ENCODE measurements at places on chromosomes 7 and 10.

DNA sequence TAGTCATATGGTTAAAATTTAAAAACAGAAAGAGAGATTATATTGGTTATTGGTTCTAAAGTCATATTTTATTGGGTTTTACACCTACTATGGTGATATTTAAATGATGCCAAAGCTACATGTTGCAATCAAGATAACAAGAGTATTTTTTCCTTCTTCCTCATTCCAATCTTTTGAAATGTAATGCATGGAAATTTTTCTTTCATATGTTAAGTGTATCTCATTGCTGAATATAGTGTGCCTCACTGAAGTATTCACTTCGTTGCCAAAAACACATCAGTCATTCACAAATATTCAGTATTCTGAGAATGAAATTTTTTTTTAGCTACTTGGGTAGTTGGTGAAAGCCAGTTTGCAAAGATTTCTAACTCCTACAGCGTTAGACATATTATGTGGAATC is 19.5 kb downstream of the HDAC9 start:
- no peak for DNase-seq

- DNase-seq, result no peak
These were observed 25.3 kb downstream of the FKBP6 start for GRCh38 chr7:73353243-73353642.

- DNase-seq, result peak; percentile 9
These were observed 72.7 kb downstream of the PLCE1 start for GRCh38 chr10:94066411-94066810.

DNA sequence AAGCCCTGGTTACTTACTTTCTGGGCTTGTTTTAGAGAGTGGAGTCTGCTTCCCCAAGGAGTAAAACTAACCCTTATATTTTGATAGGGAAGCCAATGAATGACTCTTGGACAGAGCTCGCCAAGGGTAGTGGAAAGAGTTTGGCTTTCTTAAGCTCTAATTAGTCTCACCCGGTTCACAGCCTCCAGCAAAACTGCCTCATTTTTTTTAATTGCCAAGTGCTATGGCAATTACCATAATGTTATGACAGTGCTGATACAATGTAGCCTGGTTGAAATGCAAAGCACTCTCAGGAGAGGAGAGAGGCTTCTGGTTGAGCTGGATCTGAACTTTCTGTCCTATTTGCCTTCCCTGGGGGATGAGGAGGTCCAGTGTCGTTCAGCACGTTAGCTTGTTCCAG is 376.1 kb upstream of the CHRM2 start:
- DNase-seq, result no peak

- no peak for DNase-seq
These were observed 172.2 kb downstream of the CDK14 start for GRCh38 chr7:90768301-90768700.

DNA sequence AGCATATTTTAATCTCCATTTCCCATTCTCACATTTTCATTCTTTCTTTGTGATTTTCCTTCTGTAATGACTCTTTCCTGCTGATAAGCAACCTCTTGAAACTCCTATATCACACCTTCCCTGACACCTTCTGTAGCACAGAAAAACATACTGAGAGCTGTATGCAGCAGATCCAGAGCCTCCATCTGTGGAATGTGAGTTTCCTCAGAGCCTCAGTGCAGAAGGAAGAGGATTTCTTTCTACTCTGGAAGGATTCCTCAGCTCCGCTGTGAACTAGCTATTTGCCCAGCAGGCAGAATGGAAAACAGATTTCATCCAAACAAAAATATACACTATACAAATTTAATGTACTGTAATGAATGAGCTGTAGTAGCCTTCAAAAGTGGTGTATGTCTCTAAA is 841.3 kb upstream of the ZWINT start:
- DNase-seq, result no peak

GRCh38 chr10:5764422-5765297 is 48.6 kb downstream of the GDI2 start:
- no peak for DNase-seq

GRCh38 chr7:48251766-48252165 is 80.5 kb downstream of the ABCA13 start:
- DNase-seq, result no peak

GRCh38 chr10:28580825-28581224 is 47.9 kb downstream of the WAC start:
- no peak for DNase-seq

DNA sequence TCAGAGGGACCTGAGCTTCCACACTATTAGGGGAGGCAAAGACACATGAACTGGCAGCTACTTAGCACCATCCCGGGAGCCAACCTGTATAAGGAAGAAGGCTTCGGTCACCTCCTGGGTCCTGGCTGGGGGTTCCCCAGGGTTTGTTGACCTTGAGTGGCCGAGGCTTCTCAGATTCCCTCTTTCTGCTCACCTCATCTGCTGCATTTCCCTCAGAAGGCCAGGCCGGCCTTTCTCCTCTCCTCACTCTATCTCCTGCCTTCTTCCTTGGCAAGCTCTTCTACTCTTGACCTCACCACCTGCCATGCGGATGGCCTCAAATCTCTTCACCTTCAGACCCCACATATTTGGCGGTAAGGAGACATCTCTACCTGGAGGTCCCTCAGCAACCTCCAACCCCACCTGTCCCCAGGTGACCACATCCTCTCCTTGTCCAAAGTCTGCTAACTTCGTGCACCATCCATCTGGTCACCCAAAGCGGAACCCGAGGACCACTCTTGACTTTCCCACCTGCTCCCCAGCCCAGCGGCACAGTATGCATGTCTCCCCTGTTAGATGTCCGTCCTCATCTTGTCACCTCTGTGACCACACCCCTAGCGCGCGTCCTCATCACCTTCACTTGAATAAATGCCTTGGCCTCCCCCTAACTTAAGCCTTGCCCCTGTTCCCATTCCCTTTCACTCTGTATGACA is 133.8 kb upstream of the UNC5B start:
- no peak for DNase-seq

GRCh38 chr10:89861584-89862301 is 160.4 kb downstream of the KIF20B start:
- DNase-seq, result no peak

GRCh38 chr10:123392182-123392963 is 238.2 kb downstream of the BUB3 start:
- DNase-seq, result no peak

DNA sequence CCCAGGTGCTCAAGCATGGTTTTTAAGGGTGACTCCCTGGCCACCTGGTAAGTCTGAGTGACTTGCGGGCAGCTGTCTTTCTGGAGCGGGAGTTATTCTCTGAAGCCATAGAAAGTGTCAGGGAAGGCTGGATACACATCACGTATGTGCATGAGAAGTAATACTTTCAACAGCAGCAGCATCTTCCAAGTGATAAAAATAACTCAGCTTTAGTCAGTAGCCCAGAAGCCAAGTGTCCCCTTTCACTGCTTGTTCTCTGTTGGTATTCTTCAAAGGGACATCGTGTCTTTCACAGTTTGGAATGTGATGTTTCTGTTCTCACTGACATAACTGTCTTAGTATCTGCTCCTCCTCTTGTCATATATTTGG is 97.6 kb downstream of the KIAA1217 start:
- no peak for DNase-seq

DNA sequence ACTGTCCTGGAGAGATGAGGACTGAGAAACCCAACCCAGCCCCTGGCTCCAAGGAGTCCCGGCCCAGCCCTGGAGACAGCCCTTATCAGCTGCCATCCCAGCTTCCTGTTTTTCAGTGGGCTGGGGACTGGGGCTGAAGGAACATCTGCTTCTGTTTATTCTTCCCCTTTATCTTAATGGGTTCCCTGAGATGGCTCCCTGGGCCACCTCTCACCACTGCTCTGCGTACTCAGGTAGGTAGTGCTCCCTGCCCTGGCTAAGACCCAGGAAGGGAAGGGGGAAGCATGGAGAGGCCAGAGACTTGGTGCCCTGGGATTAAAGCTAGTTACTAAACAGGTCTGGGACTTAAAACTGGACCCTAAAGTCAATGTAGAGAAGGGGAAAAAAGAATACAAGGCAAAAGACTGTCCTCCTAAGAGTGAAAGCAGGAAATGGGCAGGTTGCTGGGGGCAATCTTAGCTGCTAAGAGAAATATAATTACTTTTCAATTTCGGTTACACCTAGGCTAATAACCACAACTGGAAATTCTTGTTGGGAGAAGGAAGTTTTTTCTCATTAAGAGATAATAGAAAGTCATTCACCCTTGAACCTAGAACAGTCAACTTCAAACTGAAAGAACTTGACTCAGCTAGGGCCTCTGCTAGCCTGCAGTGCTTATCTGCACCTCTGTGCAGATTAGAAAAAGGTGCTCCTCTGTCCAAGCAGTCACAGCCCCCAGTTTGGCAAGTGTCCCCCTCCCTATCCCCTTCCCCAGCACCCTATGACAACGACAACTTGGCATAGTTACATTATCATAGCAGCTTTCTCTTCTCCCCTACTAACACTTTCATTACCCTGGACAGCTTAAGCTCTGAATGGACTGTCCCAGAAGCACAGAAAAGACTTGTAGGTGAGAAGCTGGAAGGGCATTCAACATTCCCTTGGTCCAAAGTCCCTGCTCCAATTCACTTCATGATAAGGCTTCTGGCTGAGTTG is 65.6 kb upstream of the KDM7A start:
- no peak for DNase-seq

- peak; percentile 67 for DNase-seq
These were observed 97.2 kb upstream of the DKK1 start for GRCh38 chr10:52216852-52217251.

- no peak for DNase-seq
These were observed 754 bp upstream of the PHYHIPL start for GRCh38 chr10:59175538-59176240.

DNA sequence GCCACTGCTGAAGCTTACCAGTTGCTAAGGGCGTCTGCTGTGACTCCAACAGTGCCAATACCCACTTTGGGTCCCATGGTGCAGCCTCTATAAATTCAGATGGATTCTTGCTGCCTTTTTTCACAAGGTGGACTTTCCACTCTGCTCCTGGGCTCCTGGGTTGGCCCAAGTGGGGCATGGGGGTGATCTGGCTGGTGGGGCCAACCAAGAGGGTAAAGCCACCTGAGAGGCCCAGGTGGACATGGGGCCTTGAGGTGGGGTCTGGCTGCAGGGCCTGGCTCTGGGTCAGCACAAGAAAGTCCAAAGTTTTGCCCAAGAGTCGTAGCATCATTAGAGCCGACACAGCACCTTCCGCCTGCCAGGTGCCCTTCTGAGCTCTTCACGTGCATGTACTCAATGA is 105.2 kb upstream of the KDM7A start:
- no peak for DNase-seq

DNA sequence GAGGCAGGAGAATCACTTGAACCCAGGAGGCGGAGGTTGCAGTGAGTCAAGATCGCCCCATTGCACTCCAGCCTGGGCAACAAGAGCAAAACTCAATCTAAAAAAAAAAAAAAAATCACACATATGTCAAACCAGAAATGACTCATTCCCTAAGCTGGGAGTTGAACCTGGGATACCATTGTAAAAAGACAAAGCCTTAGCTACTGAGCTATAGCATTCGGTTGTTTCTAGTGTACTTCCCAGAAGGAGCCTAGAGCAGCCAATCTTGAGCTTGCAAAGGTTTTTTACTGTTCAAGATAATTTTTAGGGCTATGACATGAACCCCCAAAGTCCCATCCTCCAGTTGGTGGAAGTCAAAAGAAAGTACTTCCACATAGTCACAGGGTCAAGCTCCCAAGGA is 87.9 kb downstream of the ZNF467 start:
- no peak for DNase-seq

DNA sequence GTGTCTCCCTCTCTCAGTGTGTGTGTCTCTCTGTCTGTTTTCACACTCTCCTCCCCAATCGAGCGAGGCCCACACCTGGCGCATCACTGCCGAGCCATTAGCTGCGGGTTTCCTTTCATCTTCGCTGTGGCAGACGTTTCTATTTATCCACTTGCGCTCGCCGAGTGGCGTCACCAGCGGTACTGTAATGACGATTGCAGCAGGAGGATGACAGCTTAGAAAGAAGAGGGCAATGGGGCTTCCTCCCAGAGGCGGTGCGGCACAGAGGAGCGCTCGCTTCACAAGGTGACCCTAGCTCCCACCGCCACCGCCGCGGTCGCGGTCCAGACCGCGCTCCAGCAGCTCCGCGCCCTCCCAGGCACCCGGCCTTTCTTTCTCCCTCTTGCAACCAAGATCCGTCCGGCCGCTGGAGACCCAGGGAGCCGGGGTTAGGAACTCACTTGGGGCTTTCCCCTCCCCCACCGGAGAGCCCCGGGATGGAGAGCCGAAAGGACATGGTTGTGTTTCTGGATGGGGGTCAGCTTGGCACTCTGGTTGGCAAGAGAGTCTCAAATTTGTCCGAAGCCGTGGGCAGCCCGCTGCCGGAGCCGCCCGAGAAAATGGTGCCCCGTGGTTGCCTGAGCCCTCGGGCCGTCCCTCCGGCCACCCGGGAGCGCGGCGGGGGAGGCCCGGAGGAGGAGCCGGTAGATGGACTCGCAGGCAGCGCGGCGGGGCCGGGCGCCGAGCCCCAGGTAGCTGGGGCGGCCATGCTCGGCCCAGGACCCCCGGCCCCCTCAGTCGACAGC is at the start of gene EVX1:
EVX1 (plus strand) TSS at position 248 of the 785 bp plus-strand sequence; CDS start at position 477, 229 bp downstream.
- DNase-seq, result no peak

GRCh38 chr7:127404286-127405072 is 12.0 kb upstream of the ZNF800 start:
- no peak for DNase-seq

GRCh38 chr10:75398200-75398691 is 3.3 kb downstream of the ZNF503 start:
- DNase-seq, result no peak

DNA sequence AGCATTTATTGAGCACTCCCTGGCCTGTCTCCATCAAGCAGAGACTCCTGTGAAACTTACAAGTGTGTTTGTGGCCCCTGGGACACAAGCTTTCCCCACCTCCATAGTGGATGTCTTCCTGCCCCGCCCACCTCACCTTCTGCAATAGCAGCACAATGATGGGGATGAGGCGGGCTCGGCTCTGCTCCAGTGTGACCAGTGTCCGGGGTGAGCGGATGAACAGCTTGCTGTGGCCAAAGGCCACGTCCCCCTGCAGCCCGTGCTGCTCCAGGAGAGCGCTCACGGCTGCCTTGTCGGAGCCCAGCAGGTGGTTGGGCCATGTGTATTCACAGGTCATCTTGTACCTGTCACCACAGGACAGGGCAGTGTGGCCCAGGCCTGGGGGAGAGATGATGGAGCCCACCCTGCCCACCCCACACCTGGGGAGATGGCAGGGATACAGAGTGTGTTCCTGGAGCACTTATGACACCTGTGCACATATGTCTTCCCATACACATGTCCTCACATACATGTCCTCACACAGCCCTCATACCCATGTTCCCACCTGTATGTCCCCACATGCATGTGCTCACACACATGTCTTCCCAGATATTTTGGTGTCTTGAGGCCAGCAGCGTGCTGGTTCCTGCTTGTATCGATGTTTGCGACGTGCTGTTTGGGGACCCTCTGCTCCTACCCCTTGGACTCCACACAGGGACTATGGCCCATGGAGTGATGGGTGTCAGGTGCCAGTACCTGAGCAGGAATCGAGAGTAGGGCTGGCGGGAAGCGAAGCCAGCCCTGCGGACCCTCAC is 12.7 kb downstream of the MYO1G start:
- DNase-seq, result no peak

- no peak for DNase-seq
These were observed 165.9 kb upstream of the PODXL start for GRCh38 chr7:131722371-131722770.

- peak; percentile 86 for DNase-seq
These were observed 4.9 kb downstream of the GATA3 start for GRCh38 chr10:8059191-8059936.

All from Jurkat, Clone E6-1 (cell line).